ENCODE measurements at places on chromosomes 11 and 22.
A peak's percentile ranks its signal among the peaks of the same experiment; 100 is the strongest.

- DNase-seq: no peak
These were observed 68.6 kb downstream of the MICAL3 start for GRCh38 chr22:17955590-17956379.

- DNase-seq: no peak
These were observed 2.4 kb upstream of the TUBA8 start for GRCh38 chr22:18108187-18108586.

- peak; percentile 43 for DNase-seq
These were observed 159.2 kb downstream of the MSANTD4 start for GRCh38 chr11:105862736-105863367.

DNA sequence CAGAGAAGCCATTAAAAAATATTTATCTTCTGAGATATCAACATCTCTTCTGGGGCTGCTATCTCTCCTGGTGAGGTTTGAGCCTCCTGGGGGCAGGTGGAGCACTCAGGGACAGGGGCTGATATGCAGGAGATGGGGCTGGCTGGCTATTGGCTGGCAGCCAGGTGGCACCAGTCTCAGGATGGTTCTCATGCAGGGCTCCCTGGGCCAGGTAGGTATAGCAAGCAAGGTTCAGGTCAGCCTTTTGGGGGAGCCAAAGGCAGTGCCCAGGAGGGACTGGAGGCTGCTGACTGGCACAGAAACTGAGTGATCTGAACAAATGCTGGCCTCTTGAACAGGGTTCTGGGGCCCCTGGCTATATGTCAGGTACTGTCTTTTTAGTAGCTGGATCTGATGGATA is 29.7 kb upstream of the EMSY start:
- DNase-seq: no peak

- DNase-seq: no peak
These were observed 48.1 kb upstream of the FGF3 start for GRCh38 chr11:69867076-69868005.

GRCh38 chr11:74641905-74642304 is 49.5 kb downstream of the POLD3 start:
- no peak for DNase-seq

DNA sequence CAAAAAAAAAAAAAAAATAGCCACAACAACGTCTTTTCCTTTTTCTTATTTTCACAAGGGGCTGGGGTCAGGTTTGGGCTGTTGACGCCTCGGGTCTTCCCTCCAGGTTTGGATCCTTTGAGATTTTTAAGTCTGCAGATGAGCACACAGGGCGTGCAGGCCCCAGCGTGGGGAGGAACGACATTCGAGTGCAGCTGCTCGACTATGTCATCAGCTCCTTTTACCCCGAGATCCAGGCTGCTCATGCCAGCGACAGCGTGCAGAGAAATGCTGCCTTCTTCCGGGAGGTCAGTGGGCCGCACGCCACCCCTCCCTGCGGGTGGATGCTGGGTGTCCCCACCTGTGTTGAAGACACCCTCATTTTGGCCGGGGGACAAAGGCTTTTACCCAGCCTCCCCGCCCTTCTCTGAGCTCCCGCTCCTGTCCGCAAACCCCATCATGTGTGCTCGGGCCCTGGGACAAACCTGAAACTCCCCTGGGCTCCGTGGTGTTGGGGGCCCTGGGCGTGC is 7.7 kb downstream of the SELENOO start:
- no peak for DNase-seq

DNA sequence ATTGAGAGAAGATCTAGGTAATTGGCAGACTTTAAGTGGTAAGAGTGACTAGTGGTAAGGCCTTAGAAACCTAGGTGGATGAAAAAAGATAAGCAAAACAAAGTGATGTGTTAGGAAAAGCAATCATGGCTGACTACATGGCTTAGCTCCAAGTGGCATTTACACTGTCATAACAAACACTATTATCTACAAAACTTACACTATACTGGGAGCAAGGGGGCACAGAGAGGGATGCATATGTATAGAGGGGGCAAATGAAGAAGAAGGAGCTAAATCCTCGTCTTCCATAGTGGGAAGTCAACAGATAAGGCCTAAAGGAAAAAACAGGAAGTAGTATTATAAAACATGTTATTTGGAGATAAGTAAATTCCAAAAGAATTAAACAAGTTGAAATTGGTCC is 32.5 kb downstream of the ADORA2A start:
- DNase-seq: no peak

GRCh38 chr11:83921447-83922192 is 635.5 kb upstream of the CCDC90B start:
- no peak for DNase-seq

DNA sequence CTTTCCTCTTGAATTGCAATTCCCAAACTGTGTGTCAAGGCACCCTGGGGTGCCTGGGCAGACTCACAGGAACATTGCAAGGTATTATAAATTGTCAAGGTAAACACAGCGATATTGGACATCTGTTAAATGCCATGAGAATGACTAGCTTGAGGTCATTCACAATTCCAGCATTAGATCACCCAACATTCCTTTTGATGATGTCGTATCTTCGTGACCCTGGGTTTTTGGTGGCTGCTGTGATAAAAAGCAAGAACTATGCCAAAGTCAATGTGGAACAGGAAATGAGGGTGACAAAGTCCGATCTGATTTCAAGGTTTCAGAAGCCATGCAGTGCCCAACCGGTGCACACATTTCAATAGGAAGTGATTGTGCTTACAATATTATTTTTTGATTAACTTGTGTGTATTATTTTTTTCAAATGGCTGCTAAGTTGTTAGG is 458.4 kb downstream of the MIAT start:
- no peak for DNase-seq

DNA sequence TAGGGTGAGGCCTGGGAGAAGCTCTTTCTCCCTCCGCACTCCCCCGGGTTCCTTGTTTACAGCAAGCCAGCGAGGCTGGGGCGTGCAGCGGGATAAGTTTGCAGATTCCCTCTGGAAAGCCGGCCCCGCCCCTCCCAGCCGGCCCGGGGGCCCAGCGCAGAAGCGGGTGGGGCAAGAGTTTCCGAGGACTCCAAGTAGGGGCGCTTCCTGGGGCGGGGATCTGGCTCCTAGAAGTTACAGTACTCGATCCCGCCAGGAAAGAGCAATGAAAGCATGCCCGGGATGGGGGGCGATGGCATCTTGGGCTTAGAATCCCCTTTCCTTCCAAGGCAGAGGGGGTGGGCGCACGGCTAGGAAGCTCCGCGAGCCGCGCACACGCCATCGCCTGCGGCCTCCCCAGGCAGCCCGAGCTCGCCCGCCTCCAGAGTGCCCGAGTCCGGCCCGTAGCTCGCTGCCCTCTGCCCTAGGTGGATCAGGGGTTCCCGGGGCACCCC is 385 bp downstream of the TST start:
- DNase-seq: peak; percentile 61

GRCh38 chr11:48094643-48095339 is 114.4 kb downstream of the PTPRJ start:
- no peak for DNase-seq

- DNase-seq: no peak
These were observed 40.3 kb downstream of the ALX4 start for GRCh38 chr11:44269369-44270351.

DNA sequence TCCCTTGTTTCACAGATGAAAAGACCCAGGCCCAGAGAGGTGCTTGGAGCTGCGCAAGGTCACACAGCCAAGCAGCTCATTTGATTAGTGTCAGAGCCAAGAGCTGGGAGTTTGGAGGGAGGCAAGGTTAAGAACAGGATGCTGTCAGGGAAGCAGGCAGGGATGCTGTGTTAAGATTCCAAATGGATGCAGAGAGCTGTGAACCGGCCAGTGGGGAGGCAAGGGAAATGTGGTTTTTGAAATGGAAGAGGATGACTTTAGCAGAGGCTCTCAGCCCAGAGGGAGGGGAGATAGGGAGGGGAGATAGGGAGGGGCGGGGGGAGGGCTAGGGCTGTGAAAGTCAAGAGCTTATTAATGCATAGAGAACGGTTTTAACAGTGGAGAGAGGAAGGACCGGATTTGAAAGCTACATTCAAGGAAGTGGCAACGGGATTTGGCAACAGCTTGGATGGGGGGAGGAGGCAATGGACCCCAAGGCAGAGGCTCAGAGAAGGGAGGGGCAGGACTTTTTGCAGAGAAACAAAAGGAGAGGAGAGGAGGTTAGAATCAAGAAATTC is 13.0 kb downstream of the RTN4RL2 start:
- DNase-seq: no peak

- DNase-seq: peak; percentile 67
These were observed 152.8 kb downstream of the NCAM1 start for GRCh38 chr11:113113801-113114704.

DNA sequence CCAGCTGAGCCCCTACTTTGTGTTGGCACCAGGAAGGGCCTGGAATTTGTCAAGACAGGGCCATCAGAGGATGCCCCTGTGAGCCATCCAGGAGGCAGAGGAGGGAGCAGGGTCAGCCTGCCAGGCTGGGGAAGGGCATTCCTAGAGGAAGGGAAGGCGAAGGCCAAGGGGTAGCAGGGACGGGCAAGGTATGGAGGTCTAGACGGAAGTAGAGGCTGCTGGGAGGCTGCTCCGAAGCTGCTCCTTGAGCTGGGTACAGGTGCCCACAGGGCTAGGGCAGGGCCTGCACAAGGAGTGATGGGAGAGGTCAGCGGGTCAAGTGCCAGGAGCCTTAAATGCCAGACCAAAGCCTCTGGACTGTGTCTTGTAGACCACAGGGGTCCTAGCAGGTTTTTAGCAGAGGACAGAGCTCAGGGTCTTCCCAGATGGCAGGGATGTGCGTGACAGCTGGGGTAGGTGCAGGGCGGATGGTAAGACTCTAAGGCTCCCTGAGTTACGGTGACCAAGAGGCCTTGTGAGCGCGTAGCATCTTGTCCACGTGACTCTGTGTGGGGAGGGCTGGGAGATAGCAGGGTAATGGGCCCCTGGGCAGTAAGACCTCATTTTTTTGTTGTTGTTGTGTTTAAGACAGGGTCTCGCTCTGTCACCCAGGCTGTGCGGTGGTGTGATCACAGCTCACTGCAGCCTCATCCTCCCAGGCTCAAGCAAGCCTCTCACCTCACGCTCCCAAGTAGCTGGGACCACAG is 31.7 kb upstream of the CSNK1E start:
- no peak for DNase-seq

DNA sequence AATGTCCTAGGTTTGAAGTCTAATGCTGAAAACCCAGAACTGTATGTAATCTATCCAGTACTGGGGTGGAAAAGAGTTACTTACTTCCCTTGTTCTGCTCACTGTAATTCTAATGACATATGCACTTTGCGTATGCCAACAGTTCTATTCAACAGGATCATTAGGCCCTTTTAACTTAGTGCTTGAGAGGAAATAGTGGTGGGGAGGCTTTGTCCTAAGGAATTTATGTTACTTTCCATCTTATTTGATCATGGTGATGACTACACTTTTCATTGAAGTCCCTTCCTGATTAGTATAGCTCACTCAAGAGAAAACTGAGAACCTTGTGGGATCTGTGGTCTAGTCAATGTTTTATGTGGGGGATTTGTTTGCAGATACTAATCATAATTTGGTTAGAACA is 348.2 kb downstream of the GUCY1A2 start:
- DNase-seq: no peak

- DNase-seq: no peak
These were observed 39.8 kb upstream of the HMGXB4 start for GRCh38 chr22:35217527-35217926.

DNA sequence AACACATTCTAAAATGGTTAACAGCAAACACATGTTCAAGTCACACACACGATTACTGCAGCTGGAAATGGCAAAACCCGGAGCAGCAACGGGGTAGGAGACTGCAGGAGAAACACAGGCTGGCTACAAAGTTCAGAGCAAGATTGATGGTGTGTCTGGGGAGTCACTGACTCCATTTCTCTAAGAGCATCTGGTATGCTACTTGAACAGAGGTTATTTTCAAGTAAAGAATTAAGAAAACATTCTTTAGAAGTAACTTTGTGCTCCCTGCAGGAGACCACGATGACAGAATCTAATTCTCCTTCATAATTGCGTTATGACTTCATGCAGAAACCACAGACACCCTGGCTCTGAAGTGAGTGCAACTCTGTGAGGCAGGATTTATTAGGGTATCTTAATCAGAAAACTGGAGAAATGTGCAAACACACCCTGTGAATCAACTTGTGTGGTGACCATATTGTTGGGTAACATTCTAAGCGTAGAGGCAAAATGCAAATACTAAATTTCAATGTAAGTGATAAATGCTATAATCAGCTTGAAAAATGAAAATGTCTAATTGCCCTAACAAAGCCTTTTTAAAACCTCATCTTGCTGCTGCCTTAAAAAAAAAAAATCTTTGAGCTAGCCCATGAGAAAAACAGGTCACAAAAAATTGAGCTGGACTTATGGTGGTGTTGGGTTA is 303.0 kb downstream of the CADM1 start:
- no peak for DNase-seq

GRCh38 chr11:127451861-127452260 is 451.3 kb upstream of the KIRREL3 start:
- DNase-seq: no peak

DNA sequence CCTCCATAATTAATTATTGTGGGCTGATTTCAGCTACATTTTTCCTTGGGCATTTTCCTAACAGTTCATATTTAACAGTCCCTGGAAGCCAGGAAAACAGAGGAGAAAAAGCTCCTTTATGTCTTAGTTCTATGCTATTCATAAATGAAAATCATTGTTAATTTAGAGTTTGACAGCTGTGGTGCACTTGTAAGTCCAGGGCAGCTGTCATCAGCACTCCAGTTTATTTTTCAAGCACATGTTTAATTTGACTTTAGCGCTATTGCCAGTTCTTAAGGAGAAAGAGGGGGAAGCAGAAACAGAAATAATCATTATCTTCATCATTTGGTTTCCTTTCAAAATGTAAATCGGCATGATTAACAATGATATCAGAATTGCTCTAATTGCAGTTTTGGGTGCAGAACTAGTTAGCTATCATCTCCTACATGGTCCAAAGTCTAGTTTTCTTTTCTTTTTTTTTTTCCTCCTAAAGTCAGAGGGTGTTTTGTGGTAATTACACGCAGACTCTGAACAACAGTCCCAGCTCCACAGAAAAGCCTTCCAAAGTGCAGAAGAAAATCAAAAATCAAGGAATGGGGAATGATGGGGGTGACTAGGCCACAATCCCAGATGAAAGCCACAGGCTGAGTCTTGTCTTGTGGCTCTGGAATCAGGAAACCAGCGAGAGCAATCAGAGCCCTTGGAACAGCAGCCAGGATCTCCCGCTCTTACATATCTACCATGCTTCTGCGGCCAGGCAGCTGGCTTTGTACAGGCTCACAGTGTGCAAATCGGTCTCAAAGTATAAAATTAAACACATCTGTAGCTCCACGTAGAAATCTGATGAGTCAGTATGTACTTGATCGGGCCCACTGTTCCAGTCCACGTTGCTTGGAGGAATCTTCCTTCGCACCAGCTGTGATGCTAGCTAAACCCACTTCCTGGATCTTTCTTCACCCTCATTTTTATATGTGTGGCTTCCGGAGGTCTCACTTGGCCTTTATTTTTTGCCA is 91.9 kb downstream of the SPON1 start:
- DNase-seq: no peak

Data from D341Med (cell line).